ENCODE measurements at places on chromosomes 3 and 15.

- DNase-seq, result no peak
Measured at GRCh38 chr3:172711454-172711795, 558 bp upstream of the NCEH1 start.

DNA sequence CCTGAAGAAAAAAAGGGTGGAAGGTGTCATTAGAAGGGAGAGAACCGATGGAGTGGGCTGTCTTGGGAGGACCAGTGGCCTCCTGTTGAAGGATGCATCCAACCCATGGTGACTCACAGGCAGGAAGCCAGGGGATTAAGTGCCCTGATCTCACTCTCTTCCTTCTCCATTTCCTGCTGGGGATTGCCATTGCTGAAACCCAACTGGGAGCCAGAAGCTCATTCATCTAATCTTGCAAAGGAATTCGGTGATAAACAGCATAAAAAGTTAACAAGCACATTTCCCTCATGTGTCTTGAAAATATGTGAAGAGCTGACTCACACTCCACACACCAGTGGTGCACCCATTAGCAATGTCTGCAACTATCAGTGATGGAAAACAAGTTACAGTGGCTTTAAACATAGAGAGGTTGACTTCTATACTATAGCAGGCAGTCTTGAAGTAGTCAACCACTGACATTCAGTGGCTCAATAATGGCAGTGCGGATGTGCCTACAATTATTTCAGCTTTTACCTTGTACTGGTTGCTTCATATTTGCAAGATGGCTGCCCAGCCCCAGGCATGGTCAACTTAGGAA lies 12.8 kb upstream of the CSRNP1 start:
- no peak for DNase-seq

GRCh38 chr15:46921891-46922290 lies 795.4 kb upstream of the SEMA6D start:
- DNase-seq, result no peak

GRCh38 chr15:41957021-41957897 lies 15.1 kb downstream of the EHD4 start:
- DNase-seq, result no peak

GRCh38 chr15:93321881-93322282 lies 232.9 kb upstream of the RGMA start:
- DNase-seq, result no peak

DNA sequence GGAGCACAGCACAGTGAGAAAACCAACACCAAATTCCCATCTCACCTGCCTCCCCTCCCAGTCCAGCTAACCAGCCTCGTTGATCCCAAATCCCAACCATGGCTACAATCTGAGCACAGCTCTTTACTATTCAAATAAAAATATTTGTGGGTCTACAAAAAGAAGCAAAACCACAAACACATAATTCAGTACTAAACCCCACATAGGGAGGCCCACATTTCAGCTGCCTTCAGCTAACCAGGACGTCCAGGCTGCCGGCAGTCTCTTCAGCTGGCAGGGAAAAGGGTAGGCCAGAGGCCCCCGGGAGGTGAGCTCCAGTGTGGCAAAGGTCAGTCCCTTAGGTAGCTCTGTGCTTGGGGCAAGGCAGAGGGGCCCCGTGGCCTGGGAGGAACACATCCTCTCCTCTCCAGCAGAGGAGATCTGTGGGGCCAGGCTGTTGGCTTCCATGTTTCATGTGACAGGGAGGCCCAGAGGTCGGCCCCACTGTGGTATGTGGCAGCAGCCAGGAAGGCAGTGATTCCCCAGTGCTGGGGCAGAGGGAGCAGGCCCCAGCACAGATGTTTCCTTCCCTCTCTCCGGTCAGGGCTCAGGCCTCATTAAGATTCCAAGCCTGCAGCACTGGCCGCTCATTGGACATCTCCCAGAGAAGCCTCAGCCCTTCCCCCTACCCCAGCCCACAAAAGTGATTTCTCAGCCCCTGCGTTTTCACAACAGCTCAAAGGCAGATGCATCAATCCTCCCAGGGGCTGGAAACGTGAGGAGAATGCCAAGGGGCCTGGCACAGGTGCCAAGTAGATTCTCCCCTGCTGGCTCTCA lies 381.4 kb downstream of the NTRK3 start:
- DNase-seq, result no peak

DNA sequence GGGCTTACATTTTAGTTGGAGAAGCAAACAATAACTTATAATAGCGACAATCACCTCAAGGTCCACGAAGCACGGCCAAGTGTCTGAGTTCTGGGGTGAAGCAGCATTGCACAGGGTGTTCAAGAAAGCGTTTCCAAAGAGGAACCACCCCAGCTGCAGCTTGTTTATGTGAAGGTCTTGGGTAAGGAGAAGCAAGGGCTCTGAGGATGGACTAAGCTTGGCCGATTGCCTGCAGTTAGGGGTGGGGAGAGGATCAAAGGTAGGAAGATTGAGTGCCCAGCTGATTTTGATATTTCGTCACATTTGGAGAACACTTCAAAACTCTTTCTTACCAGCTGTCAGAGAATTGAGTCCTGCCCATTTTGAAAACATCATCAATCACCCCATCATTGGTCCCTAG lies 321.6 kb upstream of the DNAJC19 start:
- no peak for DNase-seq

GRCh38 chr3:80770106-80771074 lies 991.1 kb downstream of the GBE1 start:
- no peak for DNase-seq

GRCh38 chr3:70726096-70726938 lies 413.9 kb upstream of the MDFIC2 start:
- DNase-seq, result no peak

DNA sequence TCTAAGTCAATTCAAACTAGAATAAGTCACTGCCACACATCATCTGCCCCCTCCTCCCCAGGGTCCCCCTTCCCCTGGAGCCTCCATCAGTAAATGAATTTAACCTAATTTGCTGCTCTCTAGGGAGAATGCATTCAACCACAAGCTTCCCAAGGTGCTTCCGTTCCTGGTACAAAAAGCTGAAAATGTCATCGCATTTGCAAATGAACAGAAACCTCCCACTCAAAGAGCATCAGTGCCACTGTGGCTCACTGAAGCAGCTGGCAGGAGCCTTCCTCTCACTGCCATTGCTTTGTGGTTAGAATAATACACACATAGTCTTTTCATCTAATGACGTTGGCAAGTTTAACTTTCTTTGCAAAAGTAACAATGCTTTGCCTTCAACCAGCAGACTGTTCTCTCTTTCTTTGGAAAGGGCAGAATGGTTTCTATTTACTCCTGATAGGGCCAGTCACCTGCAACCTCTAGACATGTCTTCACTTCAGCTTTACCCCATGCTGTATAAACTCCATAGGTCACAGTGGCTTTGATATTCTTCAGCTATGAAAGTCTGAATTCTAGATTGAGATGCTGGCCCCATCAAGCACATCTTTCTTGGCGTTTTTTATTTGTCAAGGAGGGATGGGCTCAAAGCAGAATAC lies 238.1 kb downstream of the CPNE4 start:
- DNase-seq, result no peak

DNA sequence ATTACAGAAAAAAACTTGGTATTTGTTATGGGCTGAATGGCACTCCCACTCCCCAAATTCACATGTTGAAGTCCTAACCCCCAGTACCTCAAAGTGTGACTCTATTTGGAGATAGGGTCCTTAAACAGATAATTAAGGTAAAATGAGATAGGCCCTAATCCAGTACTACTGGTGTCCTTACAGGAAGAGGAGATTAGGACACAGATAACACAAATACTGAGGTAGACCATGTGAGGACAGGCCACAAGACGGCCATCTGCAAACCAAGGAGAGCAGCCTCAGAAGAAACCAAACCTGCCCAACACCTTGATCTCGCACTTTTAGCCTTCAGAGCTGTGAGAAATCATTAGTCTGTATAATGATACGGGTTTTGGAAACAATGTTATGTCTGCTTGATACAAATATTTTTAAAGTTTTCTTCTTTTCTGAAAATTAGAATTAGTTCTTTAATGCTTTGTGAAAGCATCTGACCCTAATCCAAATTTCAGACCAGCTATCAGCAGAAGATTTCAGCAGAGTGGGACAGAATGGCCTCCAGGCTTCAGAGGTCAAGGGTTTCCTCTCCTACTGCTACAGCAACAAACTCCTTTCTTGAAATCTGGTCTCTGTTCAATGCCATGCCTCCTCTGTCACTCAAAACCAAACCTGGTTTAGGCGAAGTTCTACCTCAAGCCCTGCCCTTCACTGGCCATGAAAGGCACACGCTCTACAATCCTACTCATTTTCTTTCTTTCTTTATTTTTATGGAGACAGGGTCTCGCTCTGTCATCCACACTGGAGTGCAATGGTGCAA lies 22.0 kb upstream of the HDC start:
- DNase-seq, result no peak

- DNase-seq, result no peak
Measured at GRCh38 chr3:186095561-186096081, 13.3 kb downstream of the ETV5 start.

DNA sequence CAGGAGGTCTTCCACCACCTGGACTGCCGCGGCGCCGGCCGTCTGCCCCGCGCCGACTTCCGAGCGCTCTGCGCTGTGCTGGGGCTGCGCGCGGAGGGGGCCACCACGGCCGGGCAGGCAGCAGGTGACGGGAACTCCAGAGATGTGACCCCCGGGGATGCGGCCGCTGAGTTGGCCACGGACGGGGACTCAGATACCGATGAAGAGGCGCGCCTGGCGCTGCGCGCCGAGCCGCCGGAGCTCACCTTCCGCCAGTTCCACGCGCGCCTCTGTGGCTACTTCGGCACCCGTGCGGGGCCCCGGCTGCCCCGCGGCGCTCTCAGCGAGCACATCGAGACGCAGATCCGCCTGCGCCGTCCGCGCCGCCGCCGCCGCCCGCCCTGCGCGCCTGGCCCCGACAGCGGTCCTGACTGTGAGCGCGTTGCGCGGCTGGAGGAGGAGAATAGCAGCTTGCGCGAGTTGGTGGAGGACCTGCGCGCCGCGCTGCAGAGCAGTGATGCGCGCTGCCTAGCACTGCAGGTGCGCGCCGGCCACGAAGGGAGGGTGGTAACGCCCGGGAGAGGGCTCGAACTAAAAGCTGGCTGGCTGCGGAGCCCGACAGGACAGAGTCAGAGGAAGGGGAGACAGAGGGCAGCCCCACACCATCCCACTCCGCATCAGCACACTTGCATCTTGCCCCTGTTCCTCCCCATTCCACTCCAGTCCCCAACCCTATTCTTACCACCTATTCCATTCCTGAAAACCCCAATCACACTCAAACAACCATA lies 885 bp downstream of the EFCC1 start:
- DNase-seq, result no peak

DNA sequence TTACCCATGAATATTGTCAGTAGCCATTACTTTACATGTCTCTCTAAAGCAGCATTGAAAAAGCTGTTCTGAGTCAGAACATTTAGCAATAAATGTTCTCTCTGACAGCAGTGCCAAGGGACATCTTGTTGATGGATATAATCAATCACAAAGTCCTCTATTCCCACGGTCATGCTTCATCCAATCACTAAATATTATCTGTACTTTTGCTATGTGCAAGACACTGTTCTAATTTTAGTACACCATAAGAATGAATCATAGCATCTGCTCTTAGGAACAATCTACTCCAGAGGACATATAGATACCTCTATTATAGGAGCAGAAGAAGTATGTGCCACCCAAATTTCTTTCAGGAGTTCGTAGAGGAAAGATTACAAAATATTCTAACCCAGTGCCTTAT lies 142.5 kb upstream of the MBNL1 start:
- no peak for DNase-seq

GRCh38 chr3:70053293-70053692 lies 53.8 kb downstream of the SAMMSON start:
- DNase-seq, result no peak

GRCh38 chr15:81516012-81516411 lies 142.0 kb upstream of the TMC3 start:
- DNase-seq, result no peak

- no peak for DNase-seq
Measured at GRCh38 chr3:23399221-23399620, 196.1 kb downstream of the UBE2E2 start.

GRCh38 chr15:64356710-64357040 lies 702 bp upstream of the CSNK1G1 start:
- DNase-seq, result no peak

- no peak for DNase-seq
Measured at GRCh38 chr3:151121016-151121415, 35.6 kb downstream of the MED12L start.

- no peak for DNase-seq
Measured at GRCh38 chr3:58528629-58529028, 8.4 kb downstream of the ACOX2 start.

GRCh38 chr3:165820671-165821123 lies 16.5 kb downstream of the BCHE start:
- no peak for DNase-seq

GRCh38 chr15:90389513-90389912 lies 1.5 kb downstream of the IQGAP1 start:
- no peak for DNase-seq

GRCh38 chr3:64617610-64618009 lies 70.2 kb downstream of the ADAMTS9 start:
- DNase-seq, result no peak

GRCh38 chr3:115990669-115991068 lies 367.4 kb downstream of the GAP43 start:
- DNase-seq, result no peak

DNA sequence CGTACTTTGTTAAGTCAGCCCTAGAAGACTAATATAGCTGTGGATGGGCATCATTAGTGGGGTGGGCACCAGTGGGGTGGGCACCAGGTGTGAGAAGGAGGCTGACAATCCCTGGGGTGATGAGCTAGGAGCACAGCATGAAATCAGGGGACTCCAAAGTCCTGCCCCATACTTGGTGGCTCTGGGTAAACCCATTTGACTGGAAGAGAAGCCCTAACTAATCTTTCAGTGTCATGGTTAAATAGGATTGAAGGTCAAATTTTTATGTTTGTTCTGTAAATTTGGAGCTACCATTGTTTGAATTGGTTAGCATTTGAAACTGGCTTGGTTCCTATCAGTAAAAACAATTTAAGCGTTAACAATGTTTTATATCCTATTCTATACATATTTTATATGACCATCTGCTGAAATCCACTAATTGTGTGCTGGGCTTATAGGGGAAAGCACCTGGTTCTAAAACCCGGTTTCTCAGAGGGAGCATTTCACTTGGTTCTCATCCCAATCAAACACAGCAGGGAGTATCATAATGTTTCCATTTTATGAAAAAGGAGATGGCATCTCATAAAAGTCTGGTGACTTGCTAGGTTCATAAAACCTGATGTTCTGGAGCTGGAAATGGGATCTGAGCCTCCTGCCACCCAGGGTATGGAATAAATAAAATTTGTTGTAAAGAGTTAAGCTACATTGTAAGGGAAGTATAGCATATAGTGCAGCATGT lies 87.7 kb upstream of the HACD2 start:
- no peak for DNase-seq

DNA sequence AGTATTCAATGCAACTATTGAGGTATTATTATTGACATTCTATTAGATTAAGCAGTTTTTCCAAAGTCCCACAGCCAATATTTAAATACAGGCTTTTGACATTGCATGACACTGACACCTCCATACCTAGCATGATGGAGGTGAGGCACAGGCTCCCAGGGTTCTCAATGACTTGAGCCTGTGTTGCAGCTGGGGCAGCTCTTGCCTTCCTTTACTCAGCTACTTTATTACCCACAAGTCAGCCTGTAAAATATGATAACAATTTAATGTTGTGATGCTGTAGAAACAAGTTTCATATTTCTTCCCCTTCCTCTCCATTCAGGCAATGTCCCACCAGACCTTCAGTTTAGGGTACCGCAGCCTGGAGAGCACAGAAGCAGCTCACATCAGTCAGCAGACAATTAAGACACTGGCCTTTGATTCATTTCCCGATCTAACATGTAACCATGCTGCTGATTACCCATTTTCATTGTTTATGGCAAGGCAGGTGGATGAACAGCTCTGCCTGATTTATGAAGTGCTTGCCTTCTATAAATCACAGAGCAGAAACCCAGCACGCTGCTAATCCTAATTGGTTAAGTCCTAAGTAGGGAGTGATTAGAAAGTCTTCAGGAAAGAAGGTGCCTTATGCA lies 826.1 kb downstream of the AGBL1 start:
- no peak for DNase-seq
